ENCODE measurements at places on chromosomes 5 and 9.

DNA sequence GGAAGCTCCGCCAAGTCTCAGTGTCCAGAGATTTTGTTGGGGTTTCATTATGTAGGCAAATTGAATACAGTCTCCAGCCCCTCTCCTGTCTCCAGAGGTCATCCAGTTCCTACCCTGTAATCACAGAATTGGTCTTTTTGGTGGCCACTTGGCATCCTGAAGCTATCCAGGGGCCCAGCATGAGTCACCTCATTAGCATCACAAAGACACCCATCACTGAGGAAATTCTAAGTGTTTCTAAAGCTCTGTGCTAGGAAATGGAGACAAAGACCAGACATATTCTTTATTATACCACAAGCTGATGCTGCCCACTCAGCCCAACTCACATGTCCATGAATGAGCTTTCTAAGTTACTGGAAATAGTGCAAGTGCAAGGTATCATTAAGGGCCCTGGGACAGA lies 229.9 kb downstream of the DOCK8 start:
- DNase-seq: peak; percentile 55

GRCh38 chr5:124747791-124748686 lies 1.6 kb upstream of the ZNF608 start:
- peak; percentile 54 for DNase-seq

DNA sequence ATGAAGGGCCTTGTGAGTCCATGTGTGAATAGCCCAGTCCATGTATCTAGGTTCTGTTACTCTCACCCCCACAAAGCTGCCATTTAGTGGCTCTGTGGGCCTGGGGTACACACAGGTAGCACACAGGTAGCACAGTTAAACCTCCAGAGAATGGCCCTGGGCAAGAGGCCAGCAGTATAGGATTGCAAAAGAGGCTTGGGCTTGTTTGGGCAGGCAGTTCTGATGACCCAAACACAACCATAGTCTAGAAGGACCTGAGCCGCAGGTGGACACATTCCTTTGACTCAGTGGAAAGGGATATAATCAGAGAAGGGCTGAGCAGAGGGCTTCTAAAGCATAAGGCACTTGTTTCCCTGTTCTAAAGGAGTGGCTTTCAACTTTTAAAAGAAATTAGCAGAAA lies 326.8 kb upstream of the SGCD start:
- no peak for DNase-seq

DNA sequence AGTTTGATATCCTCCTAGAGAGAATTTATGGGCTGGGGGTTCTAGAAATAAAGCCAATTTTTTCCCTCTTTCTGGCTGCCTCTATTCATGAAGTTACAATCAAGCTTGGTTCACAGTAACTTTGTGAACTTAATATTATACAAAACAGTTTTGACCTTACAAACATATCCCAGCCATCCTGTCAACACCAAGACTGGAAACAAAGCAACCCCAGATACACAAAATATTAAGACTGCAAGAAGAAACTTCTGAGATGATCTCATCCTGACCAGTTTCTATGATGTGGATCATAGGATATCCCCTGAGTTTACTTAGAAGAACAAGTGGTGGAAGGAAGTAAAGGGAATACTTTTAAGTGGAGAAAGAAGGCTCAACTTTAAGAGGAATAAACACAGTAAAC lies 28.3 kb upstream of the CER1 start:
- peak; percentile 20 for DNase-seq

DNA sequence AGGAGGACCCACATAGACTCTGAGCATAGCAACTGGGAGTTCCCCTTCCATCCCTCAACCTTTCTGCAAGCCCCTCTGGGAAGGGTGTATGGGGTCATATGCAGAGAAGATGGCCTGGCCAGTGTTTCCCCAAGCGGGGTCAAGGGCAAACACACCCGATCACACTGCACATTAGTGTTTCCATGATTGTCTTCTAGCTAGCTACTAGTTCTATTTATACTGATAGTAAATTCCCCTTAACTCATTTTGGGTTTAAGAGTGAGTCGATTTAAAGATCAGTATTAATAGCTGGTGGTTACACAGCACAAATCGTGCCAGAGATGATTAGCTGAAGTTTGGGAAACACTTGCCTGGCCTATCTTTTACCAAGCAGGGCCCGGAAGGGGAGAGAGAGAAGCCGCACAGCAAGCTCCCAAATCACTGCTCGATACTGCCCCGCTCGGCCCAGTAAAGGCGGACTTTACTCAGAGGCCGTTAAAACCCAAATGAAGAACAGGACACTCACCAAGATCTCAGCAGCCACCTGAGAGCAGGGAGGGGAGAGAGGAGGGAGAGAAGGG lies 29.4 kb upstream of the TNIP1 start:
- DNase-seq: no peak

- DNase-seq: peak; percentile 58
Measured at GRCh38 chr9:125536167-125536772, 170.7 kb downstream of the MAPKAP1 start.

- DNase-seq: no peak
Measured at GRCh38 chr5:150147670-150148069, 8.0 kb downstream of the PDGFRB start.

DNA sequence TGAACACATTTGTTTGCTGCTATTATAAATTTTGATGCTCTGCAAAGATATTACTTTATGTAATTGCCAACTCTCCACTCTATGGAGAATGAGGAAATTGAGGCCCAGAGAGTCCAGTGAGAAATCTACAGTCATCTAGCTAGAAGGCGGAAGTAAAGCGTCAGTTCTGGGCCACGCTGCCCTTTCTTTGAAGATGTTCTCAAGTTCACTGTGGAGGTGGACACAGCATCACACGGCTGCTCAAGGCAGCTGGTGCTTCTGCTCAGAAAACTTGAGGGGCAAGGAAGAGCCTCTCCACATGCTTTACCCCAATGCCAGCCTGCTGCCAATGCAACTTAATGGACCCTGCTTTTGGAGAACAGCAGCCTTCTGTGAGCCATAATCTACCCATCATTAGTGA lies 96.3 kb downstream of the TTLL11 start:
- DNase-seq: no peak

DNA sequence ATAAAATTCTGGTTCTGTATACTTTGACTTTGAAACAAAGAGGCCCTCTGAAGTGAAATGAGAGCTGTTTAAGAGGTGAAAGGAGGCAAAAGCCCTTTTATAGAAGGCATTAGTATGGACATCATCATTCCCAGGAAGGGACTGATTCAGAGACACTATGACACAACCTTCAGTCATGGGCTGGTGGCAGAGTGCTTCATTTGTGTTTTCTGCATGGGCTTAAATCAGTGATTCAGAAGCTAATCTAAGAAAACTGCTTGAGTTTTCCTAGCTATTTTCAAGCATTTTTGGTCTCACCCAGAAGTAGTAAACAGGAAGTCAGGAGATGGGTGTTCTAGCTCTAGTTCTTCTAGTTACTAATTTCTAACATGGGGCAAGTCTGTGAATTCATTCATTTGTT lies 288.9 kb downstream of the TRPM3 start:
- DNase-seq: peak; percentile 84

- no peak for DNase-seq
Measured at GRCh38 chr9:89657295-89657694, 52.5 kb downstream of the GADD45G start.

GRCh38 chr5:178785999-178786398 lies 55.5 kb upstream of the ZNF354A start:
- peak; percentile 89 for DNase-seq

DNA sequence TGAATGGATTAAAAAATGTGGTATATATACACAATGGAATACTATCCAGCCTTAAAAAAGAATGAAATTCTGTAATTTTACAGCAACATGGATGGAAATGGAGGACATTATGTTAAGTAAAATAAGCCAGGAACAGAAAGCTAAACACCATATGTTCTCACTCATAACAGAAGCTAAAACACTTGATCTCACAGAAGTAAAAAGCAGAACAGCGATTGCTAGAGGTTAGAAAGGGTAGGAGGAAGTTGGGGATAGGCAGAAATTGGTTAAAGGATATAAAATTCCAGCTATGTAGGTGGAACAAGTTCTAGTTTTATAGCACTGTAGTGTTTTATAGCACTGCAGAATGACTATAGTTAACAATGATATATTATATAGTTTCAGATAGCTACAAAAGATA lies 15.8 kb downstream of the MARCHF3 start:
- no peak for DNase-seq

DNA sequence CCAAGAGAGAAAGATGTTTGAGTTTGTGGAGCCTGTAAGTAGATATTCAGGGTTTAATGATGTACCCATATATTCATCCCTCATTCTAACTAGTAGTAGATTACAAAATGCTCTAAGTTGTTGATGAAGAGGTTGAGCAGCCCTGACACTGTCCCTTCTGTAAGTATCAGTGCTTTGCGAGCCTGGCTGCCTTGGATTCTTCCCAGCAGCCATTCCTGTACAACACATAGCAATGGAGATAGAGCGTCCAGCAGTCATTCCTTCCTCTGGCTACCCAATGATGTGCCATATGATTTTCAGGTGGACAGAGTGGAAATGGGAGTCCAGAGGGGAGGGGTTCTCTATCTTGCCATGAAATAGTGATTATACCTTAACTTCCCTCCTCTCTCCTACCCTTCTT lies 124.1 kb downstream of the ARHGAP26 start:
- no peak for DNase-seq

DNA sequence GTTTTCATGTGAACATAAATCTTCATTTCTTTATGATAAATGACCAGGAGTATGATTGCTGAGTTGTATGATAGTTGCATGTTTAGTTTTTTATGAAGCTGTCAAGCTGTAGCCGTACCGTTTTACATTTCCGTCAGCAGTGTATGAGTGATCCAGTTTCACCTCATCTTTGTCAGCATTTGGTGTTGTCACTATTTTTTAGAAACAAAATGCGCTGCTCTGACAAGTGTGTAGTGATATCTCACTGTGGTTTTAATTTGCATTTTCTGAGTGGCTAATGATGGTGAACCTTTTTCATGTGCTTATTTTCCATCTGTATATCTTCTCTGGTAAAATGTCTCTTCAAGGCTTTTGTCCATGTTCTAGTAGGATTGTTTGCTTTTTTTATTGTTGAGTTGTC lies 6.7 kb upstream of the SPATA31D1 start:
- no peak for DNase-seq

GRCh38 chr5:11305245-11305644 lies 544.2 kb upstream of the DAP start:
- no peak for DNase-seq

DNA sequence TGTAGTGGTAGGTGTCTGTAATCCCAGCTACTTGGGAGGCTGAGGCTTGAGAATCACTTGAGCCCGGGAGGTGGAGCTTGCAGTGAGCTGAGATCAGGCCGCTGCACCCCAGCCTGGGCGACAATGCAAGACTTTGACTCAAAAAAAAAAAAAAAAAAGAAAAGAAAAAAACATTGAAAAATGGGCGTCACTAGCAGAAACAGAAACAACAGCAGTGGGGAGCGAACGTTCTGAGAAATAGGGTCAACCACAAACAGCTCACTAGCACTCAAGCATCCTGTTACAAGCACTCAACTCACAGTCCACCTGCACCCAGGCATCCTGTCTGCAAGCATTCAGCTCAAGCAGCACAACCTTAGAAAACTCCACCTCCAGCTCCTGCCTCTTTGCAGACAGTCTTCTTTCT lies 17.2 kb downstream of the TRIM14 start:
- no peak for DNase-seq

DNA sequence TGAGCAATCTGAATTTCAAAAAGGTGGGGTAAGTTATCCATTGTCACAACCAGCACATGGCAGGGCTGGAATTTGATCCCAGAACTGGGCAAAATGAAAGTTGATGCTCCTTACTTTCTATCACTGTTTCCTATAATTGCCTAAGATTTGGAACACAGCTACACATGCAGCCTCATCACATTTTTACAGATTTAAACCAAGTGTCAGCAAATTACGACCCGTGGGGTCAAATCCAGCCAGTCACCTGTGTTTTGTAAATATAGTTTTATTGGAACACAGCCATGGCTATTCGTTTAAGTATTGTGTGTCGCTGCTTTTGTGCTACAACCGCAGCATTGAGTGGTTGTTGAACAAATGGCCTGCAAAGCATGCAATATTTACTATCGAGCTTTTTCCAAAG lies 94.3 kb downstream of the SREK1 start:
- no peak for DNase-seq

- DNase-seq: no peak
Measured at GRCh38 chr9:7287065-7287464, 512.5 kb downstream of the DMAC1 start.

- DNase-seq: no peak
Measured at GRCh38 chr9:137762414-137763061, 115.0 kb upstream of the CACNA1B start.

- peak; percentile 81 for DNase-seq
Measured at GRCh38 chr9:27333241-27334052, 36.5 kb upstream of the EQTN start.

GRCh38 chr9:113482991-113483675 lies 19.6 kb downstream of the RGS3 start:
- DNase-seq: no peak

- DNase-seq: no peak
Measured at GRCh38 chr5:95332158-95332557, 47.3 kb upstream of the MCTP1 start.

- DNase-seq: peak; percentile 91
Measured at GRCh38 chr9:127568971-127569885, 42.8 kb upstream of the STXBP1 start.

DNA sequence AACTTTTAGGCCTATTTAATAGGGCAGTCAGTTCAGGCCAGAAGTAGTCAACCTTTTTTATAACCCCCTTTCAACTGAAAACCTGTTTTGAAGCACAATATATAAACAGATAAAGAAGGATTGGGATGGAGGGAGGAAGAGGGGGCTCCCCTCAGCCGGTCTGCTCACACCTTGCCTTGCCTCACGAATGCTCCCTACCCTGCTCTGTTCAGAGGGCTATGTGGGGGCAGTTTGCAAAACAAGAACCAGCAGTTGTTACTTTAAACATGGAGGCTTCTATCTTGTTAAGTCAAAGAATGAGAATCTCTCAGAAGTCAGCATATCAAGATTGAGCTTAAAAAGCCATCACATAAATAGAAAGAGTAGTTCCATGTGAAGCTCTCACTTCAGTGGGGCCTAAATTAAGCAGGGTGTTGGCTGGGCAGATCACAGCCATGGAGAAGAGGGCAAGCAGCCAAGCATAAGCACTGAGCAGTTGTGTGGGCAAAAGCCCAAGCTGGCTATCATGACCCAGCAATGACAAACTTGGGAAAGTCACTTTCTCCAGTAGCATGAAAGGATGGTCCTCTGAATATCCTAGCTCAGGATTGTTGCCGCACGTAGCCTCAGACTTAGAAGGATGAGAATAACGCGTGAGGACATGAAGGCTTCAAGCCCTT lies 70.6 kb downstream of the ALDH1A1 start:
- DNase-seq: no peak

- DNase-seq: no peak
Measured at GRCh38 chr9:131950487-131950886, 129.2 kb downstream of the MED27 start.

Data from kidney tubule cell (primary cell).